Bronchial epithelial cell (primary cell): ENCODE measurements at places on chromosomes 7 and 10.
A peak's percentile ranks its signal among the peaks of the same experiment; 100 is the strongest.

DNA sequence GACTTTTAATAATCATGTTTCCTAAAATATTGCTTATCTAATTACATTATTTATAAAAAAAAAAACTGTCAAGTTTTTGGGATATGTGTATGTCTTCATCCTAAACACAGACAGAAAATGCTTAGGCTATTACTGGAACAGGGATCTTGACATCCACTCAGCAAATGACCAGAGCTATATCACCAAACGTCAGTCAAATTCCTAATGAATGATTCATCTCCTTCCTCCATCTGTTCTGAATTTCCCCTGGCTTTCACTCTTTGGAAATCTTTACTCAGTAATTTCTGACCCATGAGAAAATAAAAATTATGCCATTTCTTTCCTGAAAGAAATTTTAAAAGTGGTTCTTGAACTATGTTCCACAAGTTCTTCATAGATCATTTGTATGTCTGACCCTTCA, 552.4 kb upstream of the KCND2 start:
- DNase-seq = peak; percentile 85

- DNase-seq = no peak
Observed at GRCh38 chr7:151010307-151011096, 13.8 kb downstream of the ATG9B start.

GRCh38 chr10:32308027-32308603, 38.8 kb downstream of the EPC1 start:
- DNase-seq = no peak

DNA sequence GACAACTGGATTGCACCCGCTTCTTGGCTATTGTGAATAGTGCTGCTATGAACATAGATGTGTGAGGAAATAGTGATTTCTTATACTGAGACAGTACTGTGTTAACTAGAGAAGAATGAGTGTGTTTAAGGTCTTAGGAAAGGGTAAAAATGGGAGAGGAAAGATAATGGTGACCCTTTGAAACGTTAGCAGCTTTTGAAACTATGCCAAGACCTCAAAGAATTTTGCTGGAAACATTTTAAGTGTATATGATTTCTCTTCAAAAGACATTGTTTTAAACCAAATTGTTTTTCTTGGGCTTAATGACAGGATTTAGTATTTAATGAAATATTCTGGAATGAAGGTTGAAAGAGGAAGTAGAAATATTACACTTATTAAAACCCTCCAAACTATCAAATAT, 100.8 kb upstream of the ARHGAP21 start:
- DNase-seq = no peak

- no peak for DNase-seq
Observed at GRCh38 chr7:33932221-33932620, 26.9 kb downstream of the BMPER start.

- DNase-seq = peak; percentile 62
Observed at GRCh38 chr10:26555719-26556368, 117.7 kb downstream of the APBB1IP start.

DNA sequence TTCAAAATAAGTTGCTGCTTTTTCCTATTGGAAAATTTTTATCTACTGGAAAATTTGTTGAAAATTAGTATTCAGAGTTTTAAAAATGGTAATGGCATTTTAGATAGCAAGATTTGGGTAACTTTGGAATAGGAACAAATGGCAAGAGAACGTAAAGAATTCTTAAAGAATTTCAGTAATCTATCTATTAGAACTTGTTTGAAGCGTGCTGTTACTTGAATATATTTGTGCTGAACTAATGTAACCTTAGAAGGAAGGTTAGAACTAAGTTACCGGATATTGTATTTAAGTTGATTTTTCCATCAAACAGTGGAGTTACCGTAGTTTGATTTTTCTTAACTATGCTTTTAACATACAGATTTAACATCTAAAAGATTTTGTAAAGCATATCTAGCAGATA, 25.9 kb downstream of the SEPTIN7 start:
- peak; percentile 57 for DNase-seq

- no peak for DNase-seq
Observed at GRCh38 chr7:87217983-87218653, 1.4 kb downstream of the TMEM243 start.

GRCh38 chr7:151381348-151382078, 28.3 kb downstream of the WDR86 start:
- DNase-seq = no peak

- DNase-seq = no peak
Observed at GRCh38 chr7:6730343-6730633, 23.5 kb upstream of the ZNF12 start.

DNA sequence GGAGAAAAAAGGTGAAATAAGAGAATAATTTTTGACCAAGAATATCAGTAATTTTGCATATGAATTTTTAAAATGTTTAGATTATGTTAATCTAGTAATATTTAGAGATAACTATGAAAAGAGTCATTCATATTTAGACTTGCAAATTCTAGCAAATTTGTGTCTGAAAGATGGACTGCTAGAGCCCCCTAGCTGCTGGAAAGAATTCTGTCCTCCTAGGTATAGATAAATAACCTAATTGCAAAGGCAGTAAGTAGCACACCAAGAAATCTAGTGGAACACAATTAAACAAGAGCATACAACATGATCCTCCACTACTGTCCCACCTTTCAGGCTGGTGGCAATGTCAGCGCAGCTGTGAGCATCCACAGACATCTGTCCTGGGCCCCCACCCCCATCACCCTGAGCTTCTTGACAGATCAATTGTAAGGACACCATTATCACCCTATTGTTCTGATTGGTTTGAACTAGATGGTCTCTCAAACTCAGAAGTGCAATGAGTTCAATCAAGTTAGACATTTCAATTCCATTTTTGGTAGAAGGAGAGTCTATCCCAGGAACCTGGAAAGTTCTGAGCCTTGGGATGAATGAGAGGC, 15.0 kb upstream of the GFRA1 start:
- DNase-seq = peak; percentile 48

- no peak for DNase-seq
Observed at GRCh38 chr7:157910446-157910845, 573.6 kb downstream of the DNAJB6 start.

GRCh38 chr7:149871576-149871975, 2.2 kb upstream of the ATP6V0E2 start:
- no peak for DNase-seq

DNA sequence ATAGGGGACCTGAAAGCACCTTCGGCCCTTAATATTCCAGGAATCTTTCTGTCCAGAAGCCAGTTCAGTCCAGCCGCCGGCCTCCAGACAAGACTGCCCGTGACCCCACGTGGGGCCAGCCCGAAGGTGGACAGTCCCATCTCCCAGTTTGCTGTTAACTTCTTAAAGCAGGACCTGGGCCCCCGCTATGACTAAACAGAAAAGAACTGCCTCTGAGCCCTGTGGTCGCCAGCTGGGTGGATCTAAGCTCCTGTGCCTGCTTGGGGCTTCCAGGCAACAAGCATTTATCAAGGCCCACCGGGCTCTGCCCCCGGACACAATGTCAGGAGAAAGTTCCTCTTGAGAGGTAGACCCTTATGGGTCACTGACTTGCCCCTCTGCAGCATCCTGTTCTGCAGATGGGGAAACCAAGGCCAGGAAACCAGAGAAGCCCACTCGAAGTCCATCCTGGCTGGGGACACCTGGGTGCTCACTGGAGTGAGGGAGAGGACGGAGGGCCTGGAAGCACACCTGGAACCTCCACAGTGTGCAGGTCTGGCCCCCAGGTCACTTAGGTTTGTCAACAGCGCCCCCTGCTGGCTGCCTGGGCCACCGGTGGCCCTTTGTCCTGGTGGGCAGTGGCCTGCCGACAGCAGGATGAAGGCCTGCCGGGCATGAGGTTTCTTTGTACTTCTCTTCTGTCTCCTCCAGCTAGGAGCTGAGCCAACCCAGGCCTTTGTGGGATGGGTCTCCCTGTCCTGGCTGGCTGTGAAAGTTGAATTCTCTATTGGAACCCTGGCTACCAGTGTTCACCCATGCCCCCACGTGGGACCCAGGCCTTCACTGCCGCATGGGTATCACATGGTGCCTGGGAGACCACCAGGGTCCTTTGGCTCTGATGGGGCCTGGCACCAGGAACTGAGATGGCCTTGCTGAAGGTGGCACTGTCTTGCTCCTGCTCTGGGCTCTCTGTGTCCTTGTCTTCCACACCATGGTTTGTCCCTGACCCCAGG, 128.0 kb downstream of the ZMIZ1 start:
- peak; percentile 32 for DNase-seq

- no peak for DNase-seq
Observed at GRCh38 chr10:95248989-95249388, 41.8 kb downstream of the PDLIM1 start.

- no peak for DNase-seq
Observed at GRCh38 chr10:88115407-88115806, 252.0 kb downstream of the PTEN start.

- DNase-seq = no peak
Observed at GRCh38 chr7:134757938-134758337, 21.5 kb upstream of the CALD1 start.

DNA sequence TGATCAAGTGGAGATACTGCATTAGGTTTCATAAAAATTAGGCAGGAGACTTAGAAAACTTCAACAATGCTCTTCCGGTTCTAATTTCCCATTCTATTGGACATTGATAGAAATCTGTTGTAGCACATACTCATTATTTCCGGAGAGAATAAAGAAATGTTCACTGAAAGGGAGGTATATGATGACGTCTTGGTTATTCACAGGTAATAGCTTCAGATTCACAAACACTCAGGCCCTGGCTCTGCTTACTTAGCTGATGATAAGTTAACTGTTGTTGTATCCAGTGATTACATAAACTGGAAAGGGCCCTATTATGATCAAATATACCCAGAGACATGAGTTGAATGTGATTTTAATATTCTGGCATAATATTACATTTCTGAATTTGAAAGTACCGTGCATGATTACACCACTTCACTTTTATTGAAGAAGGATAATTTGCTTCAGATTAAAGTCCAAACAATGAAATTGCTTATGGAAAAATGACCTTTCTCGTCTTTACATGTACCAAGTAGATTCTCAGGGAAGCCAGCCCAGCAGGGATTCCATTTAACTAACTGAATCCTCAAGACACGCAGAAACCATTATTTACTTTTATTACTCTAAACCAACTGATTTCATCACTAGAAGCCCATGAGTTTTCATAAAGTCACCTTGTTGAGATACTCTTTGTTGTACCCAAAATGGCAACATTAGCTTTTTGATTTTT, 288.0 kb upstream of the PITRM1 start:
- peak; percentile 55 for DNase-seq

GRCh38 chr7:92782855-92783254, 53.5 kb downstream of the CDK6 start:
- DNase-seq = no peak

DNA sequence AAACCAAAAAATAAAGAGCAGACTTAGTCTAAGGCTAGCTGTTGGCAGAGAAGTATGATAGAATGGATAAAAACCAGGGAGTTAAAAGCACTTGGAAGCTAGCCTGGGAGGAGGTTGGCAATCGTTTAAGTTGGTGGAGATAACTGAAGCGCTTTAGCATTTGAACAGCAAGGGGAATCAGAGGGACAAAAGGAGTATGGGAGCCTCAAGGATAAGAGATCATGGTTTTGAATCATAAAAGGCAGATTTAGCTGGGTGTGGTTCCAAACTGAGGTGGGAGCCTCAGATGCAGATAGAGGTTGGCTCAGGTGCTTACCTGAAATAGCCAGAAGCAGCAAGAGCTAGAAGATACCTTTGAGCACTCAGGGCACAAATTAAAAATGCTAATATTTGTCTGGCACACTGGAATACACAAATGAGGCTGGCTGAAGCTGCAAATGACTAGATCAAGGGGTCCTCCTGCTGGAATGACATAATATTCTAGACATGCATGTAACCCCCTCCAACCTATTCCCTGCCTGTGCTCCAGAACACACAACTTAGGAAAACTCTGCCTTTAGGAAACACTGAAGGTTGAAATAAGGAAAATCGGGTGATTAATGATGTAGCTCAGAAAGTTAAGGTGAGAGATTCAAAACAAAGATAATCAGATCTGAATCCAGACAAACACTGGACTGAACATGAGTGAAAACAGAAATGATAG, 372.3 kb upstream of the LRRN3 start:
- DNase-seq = no peak

GRCh38 chr7:107494315-107494751, 24.5 kb downstream of the GPR22 start:
- DNase-seq = peak; percentile 83

DNA sequence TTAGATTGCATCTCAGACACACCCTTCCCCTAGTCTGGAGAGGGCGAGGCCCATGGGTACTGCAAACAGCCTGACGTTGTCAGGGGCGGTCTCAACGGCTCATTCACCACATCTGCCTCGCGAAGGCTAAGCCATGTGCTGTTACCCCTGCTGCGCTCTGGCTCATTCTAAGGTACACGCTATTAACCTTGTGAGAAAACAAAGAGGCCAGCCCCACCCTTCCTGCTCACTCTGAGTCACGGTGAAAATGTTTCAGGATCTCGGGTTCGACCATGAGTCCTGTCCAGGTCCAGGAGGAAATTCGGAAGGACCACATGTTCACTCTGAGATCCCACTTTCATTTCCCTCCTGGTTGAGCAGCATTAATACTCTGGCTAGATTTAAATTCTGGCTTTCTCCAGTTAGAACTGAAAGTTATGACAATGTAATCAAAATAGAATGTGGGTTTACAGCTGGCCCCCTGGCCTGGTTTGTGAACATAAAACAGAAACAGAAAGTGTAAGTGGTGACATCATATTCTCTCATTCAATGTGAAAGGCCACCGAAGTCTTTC, 55.2 kb downstream of the EGFR start:
- DNase-seq = peak; percentile 95

DNA sequence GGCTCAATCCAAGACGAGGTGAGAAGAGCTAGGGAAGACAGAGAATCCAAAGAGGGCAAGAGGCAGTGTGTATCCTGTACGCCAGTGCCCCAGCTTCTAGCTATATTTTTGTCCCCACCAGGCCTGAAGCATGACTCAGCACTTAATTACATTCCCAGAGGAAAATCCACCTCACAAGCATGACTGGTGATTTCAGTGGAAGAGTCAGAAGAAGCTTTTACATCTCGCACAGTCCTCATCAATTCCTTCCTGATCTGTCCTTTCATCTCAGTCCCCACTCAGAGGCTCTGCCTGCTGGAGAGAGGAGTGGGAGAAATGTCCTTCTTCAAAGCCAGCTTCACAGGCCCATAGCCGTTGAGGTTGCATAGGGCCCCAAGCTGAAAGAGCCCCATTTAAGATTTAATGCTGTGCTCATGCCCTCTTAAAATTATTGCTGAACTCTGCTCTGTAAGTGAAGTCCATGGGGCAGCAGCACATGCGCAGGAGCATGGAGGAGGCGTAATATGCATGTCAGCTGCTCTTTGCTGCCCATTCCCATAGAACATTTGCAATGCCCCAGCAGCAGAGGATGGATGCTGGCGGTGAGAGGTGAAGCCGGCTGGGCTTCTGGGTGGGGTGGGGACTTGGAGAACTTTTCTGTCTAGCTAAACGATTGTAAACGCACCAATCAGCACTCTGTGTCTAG, 39.0 kb upstream of the AOAH start:
- DNase-seq = no peak

DNA sequence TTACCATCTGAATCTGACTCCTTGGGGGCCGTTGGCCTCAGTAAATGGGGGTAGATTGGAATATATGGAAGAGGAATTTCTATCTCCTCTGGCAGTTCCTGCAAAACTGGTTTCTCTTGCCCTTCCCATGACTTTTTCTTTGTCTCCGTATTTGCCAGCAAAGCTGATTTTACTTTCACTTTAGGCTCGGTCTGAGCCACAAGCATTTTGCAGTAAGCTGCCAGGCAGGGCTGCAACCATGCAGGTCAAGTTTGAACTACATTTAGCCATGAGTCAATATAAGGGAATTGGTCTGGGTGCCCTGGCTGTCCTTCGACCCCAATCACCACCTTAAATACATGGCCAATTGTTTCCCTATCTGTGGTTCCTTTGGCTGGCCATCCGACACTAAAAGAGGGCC, 104.3 kb downstream of the TRIM24 start:
- DNase-seq = peak; percentile 60

- no peak for DNase-seq
Observed at GRCh38 chr7:137434530-137434929, 91.0 kb upstream of the PTN start.
